ENCODE measurements at places on chromosomes 3 and 15. TPM values are rescaled to one million over a fixed set of nuclear protein-coding genes. Genes with fewer than 3 reads are reported as not detected.
A peak's percentile ranks its signal among the peaks of the same experiment; 100 is the strongest.

DNA sequence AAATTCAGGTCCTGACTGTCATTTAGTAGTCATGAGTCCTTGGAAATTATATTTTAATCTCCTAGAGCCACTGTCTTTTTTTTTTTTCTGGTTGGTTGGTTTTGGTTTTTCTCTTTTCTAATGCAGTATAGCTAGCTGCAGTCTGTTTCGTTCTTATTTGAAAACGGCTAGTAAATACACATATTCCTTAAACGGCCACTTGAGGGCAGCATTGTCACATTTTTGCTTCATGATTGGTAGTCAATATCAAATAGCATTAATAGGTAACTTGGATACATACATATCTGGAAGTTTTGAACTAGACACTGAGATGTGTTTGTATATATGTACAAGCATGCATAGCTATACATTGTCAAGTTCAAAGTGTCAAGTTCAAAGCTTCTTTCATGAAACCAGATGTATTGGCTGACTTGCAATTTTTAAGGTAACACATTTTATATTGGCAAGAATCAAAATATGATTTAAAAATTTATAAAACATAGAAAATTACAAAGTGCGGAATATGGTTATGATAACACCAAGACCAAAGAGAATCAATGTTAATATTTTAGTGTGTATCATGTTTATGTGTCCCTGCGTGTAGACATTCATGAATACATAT, 22.5 kb downstream of the GABRA5 start:
- DNase-seq: peak; percentile 55

GRCh38 chr3:22979581-22979980, 223.5 kb upstream of the UBE2E2 start:
- no peak for DNase-seq

DNA sequence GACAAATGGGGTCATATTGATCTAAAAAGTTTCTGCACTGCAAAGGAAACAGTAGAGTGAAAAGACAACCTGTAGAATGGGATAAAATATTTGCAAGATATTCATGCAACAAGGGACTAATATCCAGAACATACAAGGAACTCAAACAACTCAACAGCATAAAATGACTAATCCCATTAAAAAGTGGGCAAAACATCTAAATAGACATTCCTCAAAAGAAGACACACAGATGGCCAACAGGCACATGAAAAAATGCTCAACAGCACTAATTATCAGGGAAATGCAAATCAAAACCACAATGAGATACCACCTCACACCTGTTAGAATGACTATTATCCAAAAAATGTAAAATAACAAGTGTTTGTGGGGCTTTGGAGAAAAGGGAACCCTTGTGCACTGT, 8.8 kb downstream of the SLC12A8 start:
- DNase-seq: no peak

DNA sequence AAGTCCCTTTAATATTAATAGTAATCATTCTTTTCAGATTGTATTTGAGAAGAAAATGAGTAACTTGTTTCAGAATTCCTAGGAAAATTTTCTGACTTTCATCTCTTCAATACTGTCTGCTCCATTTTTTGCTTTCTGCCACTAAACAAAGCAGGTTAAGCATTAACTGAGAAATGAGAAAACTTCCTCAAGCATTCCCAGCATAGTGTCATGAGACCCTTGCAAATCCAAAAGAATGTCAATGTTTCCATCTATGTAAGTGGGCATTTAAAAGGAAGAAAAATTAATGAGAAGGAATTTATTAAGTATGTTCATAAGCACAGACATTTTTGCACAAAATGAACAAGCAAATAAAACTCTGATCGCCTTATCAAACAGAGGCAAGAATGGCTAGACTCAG, 148.0 kb upstream of the STRIT1 start:
- no peak for DNase-seq

GRCh38 chr3:106193876-106194275, 325.1 kb upstream of the CBLB start:
- DNase-seq: no peak

DNA sequence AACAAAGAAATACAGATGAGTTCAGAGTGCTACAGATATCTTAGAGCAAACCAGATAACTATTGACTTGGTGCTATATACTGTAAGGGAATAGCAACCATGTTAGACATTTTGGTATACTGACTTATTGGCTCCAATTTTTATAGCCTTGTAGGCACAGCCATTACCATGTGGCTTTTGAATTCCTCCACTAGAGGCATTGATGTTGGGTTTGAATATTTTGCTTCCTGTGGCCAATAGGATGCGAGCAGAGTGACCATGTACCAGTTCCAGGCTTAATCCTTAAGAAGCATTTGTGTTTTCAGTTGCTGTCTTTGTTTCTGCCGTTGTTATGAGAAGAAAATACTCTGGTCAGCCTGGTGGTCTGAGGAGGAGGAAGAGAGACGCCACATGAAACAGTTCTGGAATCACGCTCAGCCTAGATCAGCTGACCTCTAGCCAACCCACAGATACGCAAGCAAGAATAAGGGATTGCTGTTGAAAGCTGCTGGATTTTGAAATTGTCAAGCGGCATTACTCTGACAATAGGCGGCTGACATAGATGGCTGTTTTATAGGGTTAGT, 109.4 kb upstream of the TNIK start:
- DNase-seq: no peak

DNA sequence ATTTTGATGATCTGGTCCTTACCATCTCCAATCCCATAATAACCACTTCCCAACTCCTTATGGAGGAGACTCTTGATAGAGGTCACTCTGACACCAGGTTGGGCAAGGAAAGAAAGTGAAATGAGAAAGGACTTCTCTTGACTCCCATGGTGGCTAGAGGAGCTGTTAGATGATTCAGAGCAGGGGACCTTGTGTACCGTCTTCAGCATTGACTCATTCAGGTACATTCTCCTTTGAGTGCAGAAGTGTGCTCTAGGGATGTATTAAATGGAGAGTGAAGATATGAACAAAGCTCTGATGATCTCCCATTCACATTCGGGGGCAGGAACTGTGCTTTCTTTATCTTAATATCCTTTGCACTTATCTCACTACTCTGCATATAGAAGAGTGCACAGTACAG, 46.3 kb upstream of the GAP43 start:
- DNase-seq: no peak

DNA sequence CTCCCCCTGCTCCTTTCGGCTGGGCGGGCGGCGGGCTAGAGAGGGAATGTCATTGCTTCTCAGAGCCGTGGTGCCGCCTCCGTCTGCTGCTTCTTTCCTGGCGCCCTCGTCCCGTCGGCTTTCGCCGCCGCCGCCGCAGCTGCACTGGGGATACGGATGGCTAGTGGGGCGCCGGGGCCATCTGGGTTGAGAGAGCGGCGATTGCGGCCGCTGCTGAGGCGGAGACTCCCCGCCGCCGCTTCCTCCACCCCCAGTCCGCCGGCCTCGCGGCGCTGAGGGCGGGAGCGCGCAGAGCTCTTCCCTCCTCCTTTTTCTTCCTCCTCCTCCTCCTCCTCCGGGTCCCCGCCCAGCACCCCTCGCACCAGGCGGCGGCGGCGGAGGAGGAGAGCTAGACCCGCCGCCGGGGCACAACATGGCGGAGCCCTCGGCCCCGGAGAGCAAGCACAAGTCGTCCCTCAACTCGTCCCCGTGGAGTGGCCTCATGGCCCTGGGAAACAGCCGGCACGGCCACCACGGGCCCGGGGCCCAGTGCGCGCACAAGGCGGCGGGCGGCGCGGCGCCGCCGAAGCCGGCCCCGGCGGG, at the start of gene STT3B:
Gene STT3B, plus strand, starts transcription at position 339 of the 582 bp plus-strand sequence. Its CDS starts 74 bp downstream, at position 413.
- no peak for DNase-seq

Gene CFAP92
- not detected for total RNA-seq

Gene TADA3
- total RNA-seq: 25.8 TPM

Gene FOXB1
- total RNA-seq: not detected
